GF-D8 (cell line): ENCODE measurements at places on chromosomes 13 and 19.
A peak's percentile ranks its signal among the peaks of the same experiment; 100 is the strongest.

- DNase-seq, result no peak
These were observed at the start of gene IL12RB1 for GRCh38 chr19:18086590-18087138. Gene IL12RB1 (minus strand): TSS chr19:18086934. CDS start chr19:18086823, 111 bp downstream.

DNA sequence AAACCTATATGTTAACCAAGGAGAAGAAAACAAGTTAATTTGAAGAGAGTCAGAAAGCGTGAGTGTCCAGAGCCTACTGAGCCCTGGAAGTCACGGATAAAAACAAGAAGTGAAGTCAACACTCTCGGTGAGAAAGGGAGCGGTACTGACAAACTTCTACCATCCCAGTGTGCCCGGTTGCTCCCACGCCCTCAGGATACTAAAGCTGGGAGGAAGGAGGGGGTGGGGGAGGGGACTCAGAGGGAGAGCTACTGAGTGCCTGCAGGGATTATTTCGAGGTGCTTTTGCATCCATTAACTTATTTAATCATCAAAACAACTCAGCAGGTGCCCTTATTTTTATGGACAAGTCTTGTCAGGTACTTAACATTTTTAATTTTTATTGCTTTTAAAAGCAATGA, 166.2 kb downstream of the ZIC5 start:
- no peak for DNase-seq

- no peak for DNase-seq
These were observed 6.5 kb upstream of the CCER2 start for GRCh38 chr19:38918526-38918925.

DNA sequence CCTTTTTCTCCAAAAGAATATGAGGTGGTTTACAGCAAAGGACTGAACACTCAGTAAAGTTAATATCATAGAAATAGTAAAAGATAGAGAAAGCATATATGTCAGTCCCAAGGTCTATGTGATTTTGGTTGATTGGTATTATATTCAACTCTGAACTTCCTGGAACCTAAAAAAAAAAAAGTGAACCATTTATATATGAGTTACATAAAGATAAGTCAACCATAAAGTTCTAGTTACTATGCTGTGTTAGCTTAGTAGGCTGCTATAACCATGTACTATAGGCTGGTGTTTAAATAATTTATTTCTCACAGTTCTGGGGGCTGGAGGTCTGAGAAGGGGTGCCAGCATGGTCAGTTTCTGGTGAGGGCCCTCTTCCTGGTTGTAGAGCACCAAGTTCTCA, 475.6 kb downstream of the KLF12 start:
- no peak for DNase-seq

GRCh38 chr19:49691243-49692146, 579 bp downstream of the CPT1C start:
- no peak for DNase-seq

GRCh38 chr13:43316946-43317353, 293.6 kb downstream of the DNAJC15 start:
- no peak for DNase-seq

DNA sequence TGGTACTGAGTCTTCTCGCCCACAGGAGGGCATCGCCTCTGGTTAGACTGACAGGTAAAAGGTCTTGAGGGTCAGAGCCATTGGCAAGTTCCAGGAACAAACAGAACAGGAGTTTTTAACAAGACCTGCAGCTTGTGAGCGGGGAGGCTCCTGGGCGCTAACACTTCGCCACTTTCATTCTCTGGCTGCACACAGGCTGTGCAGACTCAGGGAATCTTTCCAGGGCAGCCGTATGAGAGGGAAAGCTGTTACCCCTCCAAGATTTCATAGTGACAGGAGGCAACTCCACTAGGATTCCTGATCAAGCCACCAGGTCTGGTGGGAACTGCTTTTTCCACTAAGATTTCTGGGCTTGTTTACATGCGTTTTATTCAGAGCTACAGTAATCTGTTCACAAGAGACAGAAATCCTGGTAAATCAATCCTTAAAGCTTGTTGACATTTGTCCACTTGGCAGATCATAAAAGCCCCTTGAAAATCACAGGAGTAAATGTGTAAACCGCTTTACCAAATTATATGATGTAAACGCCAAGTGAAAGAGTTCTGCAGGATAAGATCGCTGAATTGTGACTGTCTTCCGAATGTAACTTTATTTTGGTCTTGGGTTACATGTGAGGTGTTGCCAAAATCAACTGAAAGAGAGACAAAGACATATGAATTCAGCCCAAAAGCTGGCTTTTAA, 190.6 kb downstream of the MZT1 start:
- DNase-seq, result no peak

GRCh38 chr19:1257475-1258162, 9.2 kb downstream of the MIDN start:
- no peak for DNase-seq

DNA sequence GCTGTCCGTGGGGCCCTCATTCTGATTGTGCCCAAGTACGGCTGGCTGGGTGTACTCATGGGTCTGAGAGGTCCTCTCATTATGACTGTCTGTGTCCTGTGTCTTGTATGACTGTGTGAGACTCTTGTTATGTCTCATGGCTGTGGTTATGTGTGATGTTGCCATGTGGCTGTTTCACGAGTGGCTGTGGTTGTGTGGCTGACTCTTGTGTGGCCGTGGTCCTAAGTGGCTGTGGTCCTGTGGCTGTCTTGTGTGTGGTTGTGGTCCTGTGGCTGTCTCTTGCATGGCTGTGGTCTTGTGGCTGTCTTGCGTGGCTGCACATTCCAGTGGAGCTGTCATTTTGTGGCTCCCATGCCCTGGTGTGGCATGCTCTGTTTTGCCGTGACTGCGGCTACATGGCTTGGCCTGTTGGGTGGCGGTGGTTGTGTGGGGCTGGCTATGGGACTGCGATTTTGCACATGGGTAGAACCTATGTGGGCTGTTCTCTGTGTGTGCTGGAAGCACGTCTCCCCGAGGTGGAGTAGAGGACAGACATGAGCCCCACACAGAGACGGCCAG, 2.5 kb downstream of the LYL1 start:
- peak; percentile 68 for DNase-seq

DNA sequence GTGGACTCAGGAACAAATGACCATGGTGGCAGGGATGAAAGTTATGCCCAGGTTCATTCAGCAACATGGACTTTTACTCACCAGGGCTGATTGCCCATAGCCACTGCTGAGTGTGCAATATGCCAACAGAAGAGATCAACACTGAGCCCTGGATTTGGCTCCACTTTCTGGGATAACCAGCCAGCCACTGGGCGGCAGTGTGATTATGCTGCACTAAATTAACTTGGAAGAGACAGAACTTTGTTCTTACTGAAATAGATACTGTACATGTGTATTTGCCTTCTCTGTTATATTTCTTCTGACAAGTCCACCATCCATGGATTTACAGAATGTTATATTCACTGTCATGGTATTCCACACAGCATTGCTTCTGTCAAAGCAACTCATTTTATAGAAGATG, 257.4 kb downstream of the TDRD3 start:
- DNase-seq, result no peak

DNA sequence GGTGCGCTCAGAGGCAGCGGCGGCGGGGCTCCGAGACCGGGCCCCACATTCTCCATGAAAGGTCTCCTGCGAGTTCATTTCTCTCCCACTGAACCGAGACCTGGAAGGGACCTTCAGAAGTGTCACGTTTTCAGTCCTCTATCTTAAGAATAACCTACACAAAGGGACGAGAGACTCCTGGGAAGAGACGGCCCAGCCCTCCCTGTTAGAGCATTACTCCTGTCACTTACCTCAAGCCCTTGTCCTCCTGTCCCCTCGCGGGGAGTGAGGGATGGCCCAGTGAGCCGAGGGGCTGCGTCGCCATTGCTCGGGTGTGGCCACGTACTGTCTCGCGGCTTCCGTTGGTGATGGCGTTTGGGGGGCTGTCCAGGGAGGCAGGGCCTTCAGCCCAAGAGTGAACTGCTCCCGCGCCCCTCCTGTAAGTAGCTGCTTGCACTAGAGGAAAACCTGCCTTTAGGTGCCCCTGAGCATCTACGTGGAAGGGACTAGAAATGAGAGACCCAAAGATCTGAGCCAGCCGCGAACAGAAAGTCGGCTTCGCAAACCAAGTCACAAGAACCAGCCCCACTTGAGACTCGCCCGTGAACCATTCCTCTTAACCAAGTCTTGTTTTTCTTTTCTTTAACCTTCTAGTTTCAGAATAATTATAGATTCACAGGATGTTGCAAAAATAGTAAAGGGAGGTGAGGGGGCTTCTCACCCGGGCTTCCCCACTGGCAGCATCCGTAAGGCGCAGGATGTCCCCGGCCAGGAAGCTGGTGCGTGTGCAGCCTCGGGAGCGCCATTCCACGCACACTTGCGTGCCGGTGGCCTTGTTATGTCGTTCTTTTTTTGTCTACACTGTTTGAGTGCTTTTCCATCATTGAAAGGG, 21.1 kb upstream of the NDUFS7 start:
- no peak for DNase-seq

DNA sequence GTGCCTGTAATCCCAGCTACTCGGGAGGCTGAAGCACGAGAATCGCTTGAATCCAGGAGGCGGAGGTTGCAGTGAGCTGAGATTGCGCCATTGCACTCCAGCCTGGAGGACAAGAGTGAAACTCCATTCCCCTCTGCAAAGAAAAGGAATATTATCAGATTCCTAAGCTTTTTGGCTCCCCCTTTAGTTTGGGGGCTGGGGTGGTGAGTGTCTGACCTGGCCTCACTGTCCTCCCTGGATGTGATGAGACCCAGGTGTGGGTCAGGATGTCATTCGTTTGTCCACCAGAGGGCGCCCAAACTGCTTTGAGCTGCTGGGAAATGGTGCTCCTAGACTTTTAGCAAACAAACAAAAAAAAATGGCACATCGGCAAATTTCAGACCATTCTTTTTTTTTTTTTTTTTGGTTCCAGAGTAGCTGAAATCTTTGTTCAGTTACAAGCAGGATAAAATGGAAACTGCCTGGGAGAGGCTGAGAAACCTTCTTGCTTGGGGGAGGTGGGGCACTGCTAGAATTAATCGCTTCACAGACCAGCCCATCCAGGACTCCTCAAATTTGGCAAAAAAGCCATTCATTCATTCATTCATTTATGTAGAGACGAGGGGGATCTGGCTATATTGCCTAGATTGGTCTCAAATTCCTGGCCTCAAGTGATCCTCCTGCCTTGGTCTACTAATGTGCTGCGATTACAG, 29.4 kb downstream of the SPC24 start:
- DNase-seq, result no peak
